ENCODE measurements at places on chromosomes 12 and 14. TPM values are rescaled to one million over a fixed set of nuclear protein-coding genes. Genes with fewer than 3 reads are reported as not detected.

DNA sequence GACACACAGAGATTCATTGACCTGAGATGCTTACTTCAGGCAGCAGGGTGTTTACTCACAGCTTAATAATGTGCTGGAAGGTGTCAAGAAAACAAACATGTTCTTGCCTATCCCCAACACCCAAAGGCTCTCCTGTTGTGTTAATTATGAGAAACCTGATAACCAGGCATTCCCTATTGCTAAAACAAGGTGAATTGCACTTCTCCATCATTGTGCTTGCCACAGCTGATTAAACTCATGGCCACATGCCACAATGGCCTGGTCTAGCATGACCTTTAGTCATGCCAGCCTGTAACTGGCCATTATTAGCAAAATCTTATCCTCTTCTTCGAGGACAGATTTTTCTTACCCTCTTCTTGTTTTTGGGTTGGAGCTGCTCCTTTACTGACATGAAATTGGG, 21.4 kb downstream of the SMOC1 start:
- H3K27me3 ChIP-seq = no peaks in the 10 kb centered on the region
- no peak overlapping the region for H3K27ac ChIP-seq
- no peak overlapping the region for H3K4me3 ChIP-seq

DRAM1 gene
- 71.8 TPM for total RNA-seq

DNA sequence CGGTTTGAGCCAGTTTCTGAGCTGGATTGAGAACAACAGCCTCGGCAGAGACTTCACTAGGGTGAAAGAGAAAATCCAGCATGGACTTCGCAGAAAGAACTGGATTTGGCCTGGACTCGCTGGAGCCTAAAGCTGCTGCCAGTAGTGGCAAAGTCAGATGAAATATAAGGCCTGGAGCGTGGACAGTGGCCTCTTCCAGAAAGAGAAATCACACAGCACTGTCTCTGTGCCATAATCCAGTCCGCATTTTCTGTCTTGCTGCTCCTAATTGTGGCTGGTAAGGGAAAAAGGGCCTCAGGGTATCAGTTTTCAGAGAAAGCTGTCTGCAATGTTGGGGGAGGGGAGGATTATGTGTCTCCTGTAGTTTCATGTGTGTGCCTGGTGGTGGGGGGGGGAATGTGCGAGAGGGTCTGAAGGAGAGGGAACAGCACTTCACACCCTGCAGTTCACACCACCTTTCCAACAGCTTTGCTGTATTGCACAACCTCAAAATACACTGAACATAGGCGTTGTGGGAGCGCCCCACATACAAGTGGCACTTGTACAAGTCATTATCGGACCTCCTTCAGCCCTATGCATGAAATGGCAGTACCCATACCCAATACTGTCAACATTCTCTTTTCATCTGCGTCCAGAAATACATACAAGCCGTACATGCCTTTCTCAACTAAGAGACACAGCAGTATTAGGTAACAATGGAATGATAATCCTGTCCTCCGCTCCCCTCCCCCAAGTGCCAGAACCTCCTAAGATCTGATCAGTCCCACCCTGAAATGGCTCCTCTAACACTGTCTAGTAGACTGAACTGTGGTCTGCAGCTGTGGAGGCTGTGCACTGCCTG, 107.5 kb upstream of the ATF7IP start:
- DNase-seq = peak; percentile 98
- H3K4me1 ChIP-seq = peaks cover 46% of the 10 kb centered on the region
- peak overlapping the region; percentile 4 for H3K4me3 ChIP-seq
- no peaks in the 10 kb centered on the region for H3K36me3 ChIP-seq
- H3K27me3 ChIP-seq = no peaks in the 10 kb centered on the region

DNA sequence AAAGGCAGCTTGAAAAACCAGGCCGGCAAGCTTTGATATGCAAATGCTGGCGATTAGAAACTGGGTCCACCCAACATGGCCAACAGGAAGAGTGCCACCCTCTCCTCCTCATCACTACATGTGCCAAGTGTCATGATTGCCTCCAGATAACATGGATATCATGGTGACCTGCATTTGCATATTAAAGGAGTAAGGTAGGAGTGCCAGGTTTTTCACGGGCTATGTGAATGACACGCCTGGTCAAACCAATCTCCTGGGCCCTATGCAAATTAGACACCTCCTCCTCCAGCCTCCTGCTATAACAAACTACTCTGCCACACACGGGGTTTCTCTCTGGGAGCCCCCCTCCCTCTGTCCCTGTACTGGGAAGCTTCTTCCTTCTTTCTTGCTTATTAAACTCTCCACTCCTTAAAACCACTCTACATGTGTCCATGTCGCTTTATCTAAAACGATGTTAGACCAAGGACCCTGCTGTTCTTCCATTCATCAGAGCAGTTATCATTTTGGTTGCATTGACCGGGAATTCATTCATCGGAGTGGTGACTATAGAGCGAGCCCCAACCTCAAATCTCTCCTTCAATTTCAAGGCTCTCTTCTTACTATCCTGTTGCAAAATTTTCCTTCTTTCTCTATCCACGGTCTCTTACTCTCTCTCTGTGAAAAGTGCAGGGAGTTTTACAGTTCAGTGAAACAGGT, 27.5 kb downstream of the APOBEC1 start:
- H3K36me3 ChIP-seq = no peaks in the 10 kb centered on the region
- DNase-seq = peak; percentile 34
- H3K4me3 ChIP-seq = no peak overlapping the region
- H3K27me3 ChIP-seq = no peaks in the 10 kb centered on the region
- no peak overlapping the region for H3K27ac ChIP-seq
- peaks cover 11% of the 10 kb centered on the region for H3K4me1 ChIP-seq

GRCh38 chr12:39574378-39574777, 45.2 kb downstream of the ABCD2 start:
- no peak overlapping the region for H3K4me3 ChIP-seq
- DNase-seq = no peak
- H3K36me3 ChIP-seq = no peaks in the 10 kb centered on the region
- H3K27ac ChIP-seq = no peak overlapping the region
- H3K4me1 ChIP-seq = no peaks in the 10 kb centered on the region

Data from stomach (tissue), 19 donors.